ENCODE measurements at places on chromosomes 7 and 10.
A peak's percentile ranks its signal among the peaks of the same experiment; 100 is the strongest.

DNA sequence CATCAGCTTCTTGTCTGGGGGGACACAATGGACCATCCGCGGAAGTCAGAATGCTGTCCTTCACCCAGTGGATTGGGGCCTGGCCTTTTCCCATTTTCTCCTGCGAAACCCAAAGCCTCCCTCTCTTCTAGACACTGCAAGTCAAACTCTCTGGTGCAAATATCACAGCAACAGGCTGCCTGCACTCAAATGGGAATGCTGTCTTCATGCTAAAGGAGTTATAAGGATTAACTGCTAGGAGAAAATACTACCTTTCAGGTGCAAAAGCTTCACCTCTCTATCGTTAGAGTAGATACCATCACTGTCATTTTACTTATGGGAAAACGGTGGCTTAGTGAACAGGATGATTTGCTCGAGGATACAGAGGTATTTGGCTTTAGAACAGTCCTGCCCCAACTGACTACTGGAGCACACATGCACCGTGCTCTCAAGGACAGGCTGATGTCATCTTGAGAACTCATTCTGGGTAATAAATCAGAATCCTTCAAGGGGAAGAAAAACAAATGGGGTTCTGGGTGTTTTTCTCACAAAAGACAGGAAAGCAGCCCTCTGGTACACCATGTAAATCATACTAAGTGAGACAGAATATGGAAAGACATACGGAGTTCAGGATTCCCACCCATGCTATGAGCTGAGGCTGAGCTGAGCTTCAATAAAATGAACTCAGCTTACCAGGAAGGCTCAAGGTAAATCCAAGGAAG is 100.9 kb downstream of the SAMD9 start:
- no peak for DNase-seq

GRCh38 chr7:145183069-145183468 is 347.2 kb upstream of the TPK1 start:
- no peak for DNase-seq

- DNase-seq = no peak
Observed at GRCh38 chr7:121914676-121915279, 41.8 kb downstream of the PTPRZ1 start.

DNA sequence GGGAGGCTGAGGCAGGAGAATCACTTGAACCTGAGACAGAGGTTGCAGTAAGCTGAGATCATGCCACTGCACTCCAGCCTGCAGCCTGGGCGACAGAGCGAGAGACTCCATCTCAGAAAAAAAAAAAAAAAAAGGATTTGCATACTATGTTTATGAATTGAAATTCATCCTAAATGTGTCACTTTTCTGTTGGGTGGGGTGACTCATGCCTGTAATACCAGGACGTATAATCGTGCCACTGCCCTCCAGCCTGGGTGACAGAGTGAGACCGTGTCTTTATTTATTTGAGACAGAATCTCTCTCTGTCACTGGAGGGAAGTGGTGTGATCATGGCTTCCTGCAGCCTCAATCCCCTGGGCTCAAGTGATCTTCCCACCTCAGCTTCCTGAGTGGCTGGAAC is 5.8 kb downstream of the ZNF212 start:
- DNase-seq = peak; percentile 76

DNA sequence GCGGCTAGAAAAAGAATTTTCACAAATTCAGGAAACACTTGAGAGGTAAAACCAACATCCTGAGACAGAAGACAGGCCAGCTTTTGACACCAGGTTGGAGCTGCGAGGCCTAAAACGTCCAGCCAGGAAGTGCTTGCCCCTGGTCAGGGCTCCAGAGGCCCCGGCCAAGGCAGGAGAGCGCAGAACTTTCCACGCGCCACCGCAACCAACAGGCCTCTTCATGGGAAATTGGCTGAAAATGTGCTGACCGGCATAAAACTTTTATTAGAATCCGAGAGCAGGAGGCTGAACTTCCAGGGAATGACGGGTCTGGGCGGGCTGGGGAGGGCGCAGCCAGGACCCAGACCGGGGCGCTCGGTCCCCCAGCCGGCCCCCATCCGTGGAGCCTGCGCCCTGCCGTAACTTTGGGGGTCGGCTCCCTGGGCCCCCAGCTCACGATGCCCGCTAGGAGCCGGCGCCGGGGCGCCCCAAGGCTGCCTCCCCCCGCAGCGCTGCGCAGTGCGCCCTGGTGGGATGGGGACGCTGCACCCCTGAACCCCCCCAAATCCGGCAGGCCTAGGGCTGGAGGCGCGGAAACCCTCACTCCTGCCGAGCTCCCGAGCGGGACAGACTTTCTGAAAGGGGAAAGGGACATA is 414.0 kb upstream of the MKI67 start:
- no peak for DNase-seq

DNA sequence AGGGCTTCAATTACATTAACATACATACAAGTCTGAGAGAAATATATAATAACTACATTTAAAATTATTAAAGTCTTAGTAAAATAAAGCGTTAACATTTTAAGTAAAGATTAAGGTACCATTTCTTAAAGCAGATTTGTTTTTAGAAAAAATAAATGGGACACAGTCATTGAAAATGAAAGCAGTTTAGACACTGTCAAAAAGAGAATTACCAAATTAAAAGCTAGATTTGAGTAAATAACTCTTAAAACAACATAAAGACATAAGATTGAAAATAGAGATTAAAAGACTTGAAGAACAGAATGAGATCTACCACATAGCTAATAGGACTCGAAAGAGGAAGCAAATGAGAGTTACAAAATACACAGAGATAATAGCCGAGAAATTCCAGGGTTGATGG is 562.2 kb upstream of the FOXK1 start:
- no peak for DNase-seq

- DNase-seq = no peak
Observed at GRCh38 chr7:69780379-69780778, 182.1 kb downstream of the AUTS2 start.

DNA sequence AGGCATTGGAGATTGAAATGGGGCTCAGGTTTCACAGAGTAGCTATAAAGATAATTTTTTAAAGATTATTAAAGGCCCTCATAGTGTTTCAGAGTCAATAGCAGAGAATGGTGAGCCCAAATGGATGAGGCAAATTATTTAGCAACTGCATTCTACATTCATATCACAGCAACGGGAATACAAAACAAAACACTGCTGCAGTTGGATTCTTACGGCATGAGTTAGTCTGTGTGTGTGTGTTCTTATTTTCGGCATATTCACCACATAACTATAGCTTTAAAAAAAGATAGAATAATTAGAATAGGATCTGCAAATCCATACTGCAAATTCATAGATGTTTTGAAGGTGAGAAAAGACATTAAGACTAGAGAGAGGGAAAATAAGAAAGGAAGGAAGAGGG is 66.0 kb downstream of the SUGCT start:
- DNase-seq = no peak

- DNase-seq = no peak
Observed at GRCh38 chr10:1516492-1517165, 220.7 kb downstream of the ADARB2 start.

DNA sequence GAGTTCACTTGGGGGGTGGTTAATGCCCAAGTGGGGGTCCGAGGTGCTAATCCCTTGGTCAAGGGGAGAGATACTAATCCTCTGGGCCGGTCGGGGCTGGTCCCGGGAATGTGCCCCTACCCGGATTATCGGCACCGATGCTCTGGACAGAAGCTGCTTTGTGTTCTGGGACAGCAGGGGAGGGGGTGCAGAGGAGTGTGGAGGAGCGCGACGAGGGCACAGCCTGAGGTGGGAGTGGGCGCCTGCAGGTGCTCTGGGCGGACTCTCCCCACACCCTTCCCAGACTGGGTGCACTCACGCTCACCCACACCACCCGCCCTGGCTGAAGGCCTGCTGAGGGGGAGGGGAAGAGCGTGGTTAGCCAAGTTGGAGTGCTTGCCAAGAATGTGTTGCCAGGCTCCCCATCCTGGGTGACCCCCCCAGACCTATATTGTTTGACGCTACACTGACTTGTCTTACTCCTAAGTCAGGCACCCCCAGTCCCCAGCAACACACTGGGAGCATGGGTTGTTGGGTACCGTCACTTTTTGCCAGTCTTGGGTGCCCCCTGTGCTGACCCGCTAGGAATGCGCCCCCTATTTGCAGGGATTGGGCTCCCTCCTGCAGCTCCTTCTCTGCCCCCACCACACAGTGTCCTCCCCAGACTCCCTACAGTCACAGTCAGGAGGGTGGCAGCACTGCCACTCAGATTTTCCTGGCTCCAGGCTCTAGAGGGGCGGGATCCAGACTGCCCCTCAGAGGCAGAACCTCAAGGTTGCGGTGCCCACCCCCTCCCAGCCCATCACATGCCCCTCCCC is 1.2 kb downstream of the SLC4A2 start:
- peak; percentile 35 for DNase-seq

- DNase-seq = peak; percentile 90
Observed at GRCh38 chr10:133307776-133308420, 774 bp downstream of the TUBGCP2 start.

DNA sequence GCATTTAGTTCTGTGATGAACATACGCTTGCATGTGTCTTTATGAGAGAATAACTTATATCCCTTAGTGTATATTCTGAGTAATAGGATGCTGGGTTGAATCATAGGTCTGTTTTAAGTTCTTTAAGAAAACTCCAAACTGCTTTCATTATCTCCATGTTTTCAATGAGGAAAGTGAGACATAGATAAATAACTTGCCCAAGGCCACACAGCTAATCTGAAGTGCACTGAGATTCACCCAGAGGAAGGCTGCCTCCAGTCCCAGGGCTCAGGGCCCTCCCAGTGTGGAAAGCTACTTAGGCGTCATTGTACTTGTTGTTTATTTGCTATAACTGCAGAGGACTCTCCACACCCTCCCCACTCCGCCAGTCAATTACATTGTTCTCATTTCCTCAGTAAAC is 126.7 kb downstream of the INHBA start:
- no peak for DNase-seq

GRCh38 chr10:27710014-27710413 is 35.6 kb downstream of the MKX start:
- no peak for DNase-seq

DNA sequence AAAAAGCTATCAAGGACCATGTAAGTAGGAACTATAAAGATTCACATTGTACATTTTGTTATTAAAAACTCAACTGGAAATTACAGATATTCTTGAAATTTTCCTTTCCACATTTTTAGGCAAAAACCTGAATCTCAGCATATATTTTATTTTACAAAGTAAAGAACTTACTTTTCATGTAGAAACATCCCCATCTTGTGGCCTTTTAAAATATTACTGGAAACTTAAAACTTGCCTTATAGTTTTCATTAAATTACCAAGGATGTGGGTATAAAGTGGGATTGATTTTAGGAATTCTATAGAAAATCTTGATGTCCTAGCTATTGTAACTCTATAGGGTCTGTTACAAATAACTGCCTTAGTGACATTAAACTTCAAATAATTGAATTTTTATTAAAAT is 10.6 kb downstream of the DBF4 start:
- DNase-seq = no peak

DNA sequence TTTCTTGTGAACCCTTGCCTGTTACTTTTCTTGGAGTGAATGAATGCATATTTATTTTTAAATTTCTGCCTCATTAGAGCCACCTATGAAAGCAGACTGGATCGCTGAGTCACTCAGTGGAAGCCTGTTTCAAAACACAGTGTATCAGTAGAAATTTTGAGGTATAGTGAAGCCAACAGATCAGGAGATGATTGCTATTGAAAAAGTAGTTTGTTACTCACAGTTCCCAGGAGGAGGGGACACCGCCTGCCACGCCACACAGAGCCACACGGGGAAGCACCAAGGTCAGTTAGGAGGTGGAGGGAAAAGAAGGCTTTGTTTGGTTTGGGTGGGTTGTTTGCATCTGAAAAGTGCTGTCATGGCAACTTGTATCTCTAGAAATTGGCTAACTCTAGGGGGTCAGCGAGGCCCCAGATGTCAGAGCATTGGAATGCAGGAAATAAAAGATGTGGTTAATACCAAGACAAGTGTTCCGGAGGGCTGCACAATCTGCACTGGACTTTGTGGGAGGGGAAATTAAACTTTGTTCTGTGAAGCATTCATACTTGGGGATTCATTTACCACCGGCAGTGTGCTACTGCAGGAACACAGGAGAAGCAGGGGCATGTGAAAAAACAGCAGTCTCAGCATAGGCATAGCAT is 106.4 kb upstream of the SDK1 start:
- no peak for DNase-seq

GRCh38 chr10:99926925-99927720 is 82.6 kb downstream of the DNMBP start:
- no peak for DNase-seq

GRCh38 chr7:133275008-133275407 is 22.1 kb downstream of the EXOC4 start:
- DNase-seq = no peak

GRCh38 chr7:65798111-65799075 is 74.5 kb upstream of the VKORC1L1 start:
- no peak for DNase-seq

DNA sequence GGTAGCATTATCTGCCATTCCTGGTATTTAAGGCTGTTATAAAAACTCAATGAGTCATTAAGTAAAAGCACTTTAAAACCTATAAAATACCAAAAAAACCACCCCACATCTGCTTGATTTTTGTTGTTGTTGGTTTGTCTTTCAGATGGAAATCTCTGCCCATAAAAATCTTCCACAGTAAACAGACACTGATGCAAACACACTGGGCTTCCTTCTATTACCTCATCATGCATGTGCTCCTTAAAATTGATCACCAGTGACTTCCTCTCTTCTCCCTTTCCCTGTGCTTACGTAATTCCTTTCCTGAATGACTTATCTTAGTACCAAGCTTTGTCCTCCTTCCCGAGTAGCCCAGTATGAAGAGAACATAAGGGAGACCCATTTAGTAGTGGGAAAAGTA is 167.2 kb downstream of the EVX1 start:
- DNase-seq = no peak

GRCh38 chr10:132283604-132284382 is 24.0 kb downstream of the STK32C start:
- DNase-seq = no peak

DNA sequence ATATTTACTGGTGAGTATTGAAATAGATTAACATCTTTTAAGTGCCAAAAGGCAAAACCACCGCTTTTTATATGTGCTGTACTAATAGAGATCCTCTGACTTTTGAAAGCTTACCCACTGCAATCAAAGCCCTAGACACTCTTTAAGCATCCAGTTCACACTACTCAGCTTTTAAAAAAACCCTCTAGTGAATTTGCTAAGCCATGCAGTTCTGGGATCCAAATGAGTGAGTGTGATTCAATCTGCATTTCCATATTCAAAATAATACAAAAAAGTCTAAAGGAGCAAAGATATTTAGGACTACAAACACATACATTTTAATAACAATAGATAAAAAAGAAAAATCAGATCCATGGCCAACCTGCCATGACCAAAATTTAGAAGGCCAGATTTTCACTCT is 288.2 kb downstream of the MAGI2 start:
- no peak for DNase-seq

GRCh38 chr7:45295222-45295621 is 137.6 kb downstream of the RAMP3 start:
- DNase-seq = no peak

Measured in stimulated activated CD4-positive, alpha-beta T cell treated with anti-CD3 and anti-CD28 coated beads, Interleukin-15, amount 100 ng/mL, for 24 hours (primary cell).